ENCODE measurements at places on chromosomes 3 and 15. TPM values are rescaled to one million over a fixed set of nuclear protein-coding genes. Genes with fewer than 3 reads are reported as not detected.

ACSBG1 gene
- total RNA-seq, result 375 TPM

GLT8D1 gene
- 27.7 TPM for total RNA-seq

- DNase-seq, result no peak
Observed at GRCh38 chr15:56969265-56969895, 50.9 kb downstream of the TCF12 start.

- DNase-seq, result no peak
Observed at GRCh38 chr3:192850451-192850981, 67.1 kb downstream of the MB21D2 start.
